ENCODE measurements at places on chromosomes 16 and 17.

- DNase-seq, result no peak
Measured at GRCh38 chr17:72351884-72352346, 231.1 kb downstream of the SOX9 start.

- DNase-seq, result no peak
Measured at GRCh38 chr17:78746263-78746948, 35.7 kb downstream of the CYTH1 start.

- DNase-seq, result no peak
Measured at GRCh38 chr16:30530163-30531037, 4.0 kb upstream of the ZNF768 start.

GRCh38 chr17:80649200-80649644, 104.6 kb downstream of the RPTOR start:
- no peak for DNase-seq

DNA sequence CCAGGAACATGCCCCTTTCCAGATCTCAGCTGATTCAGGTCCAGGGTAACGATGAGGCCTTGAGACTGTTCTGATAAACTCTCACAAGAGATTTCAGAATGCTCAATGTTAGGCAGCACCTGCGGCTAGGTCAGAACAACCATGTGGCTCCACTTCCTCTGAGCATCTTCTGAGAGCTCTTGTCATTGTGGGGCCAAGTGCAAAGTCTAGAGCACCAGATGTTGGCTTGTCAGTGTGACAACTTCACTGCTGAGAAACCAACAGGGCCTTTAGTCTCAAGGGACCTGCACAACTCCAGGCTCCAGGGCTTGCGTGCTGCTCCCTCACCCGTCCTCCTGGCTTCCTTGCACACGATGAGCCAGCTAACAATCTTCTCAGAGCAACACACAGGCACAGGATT, 29.0 kb downstream of the FCSK start:
- no peak for DNase-seq

- DNase-seq, result no peak
Measured at GRCh38 chr16:88472637-88473205, 19.6 kb downstream of the ZFPM1 start.

GRCh38 chr17:81347437-81347836, 47.8 kb upstream of the BAHCC1 start:
- no peak for DNase-seq

GRCh38 chr17:57892820-57893595, 43.2 kb upstream of the MRPS23 start:
- DNase-seq, result no peak

DNA sequence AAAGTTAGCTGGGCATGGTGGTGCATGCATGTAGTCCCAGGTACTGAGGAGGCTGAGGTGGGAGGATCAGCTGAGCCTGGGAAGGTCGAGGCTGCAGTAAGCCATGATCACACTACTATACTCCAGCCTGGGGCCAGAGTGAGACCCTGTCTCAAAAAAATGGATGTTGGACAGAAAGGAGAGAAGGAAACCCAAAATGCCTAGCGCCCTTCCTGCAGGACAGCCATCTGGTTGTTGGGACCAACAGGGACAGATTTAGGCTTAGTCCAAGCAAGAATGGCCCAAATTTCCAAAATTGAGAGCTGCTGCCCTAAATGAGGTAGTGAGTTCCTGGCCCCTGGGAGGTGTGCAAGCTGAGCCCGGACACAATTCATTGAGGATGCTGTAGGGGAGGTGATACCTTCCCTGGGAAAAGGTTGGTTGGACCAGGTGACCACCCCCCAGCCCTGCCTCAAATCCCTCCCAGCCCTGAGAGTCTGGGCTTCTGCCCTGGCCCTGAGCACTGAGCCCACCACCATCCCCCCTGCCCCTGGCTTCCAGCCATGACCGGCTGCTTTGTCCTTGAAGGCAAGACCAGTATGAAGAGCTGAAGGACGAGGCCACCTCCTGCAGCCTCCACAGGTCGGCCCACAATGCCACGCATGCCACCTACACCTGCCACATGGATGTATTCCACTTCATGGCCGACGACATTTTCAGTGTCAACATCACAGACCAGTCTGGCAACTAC, 35.1 kb downstream of the IL21R start:
- DNase-seq, result no peak

- DNase-seq, result no peak
Measured at GRCh38 chr16:8310816-8311215, 279.5 kb downstream of the TMEM114 start.

DNA sequence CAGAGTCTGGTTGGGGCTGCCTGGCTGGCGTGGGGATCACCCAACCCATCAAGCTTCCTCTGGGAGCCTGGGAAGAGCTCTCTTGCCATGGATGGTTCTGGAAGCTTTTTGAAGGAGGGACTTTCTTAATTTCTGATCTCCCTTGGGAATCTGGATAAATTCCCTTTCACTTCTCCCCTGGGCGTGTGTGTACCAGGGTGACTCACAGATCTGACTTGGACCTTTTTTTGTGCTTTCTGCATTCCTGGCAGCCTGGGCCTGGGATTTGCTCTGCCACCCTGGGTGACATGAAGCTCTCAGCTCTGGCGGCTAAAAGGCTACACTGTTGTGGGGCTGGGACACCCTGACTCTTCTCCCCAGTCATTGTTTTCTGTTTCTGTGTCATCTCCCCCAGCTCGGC, 70.1 kb downstream of the ABCC1 start:
- no peak for DNase-seq

- DNase-seq, result no peak
Measured at GRCh38 chr17:78672871-78673371, 95.7 kb upstream of the DNAH17 start.

GRCh38 chr17:78933025-78933958, 8.1 kb upstream of the TIMP2 start:
- peak; percentile 73 for DNase-seq

GRCh38 chr16:89009343-89010209, 32.6 kb upstream of the CBFA2T3 start:
- DNase-seq, result no peak

- DNase-seq, result no peak
Measured at GRCh38 chr17:33228548-33228947, 64.5 kb downstream of the ASIC2 start.

DNA sequence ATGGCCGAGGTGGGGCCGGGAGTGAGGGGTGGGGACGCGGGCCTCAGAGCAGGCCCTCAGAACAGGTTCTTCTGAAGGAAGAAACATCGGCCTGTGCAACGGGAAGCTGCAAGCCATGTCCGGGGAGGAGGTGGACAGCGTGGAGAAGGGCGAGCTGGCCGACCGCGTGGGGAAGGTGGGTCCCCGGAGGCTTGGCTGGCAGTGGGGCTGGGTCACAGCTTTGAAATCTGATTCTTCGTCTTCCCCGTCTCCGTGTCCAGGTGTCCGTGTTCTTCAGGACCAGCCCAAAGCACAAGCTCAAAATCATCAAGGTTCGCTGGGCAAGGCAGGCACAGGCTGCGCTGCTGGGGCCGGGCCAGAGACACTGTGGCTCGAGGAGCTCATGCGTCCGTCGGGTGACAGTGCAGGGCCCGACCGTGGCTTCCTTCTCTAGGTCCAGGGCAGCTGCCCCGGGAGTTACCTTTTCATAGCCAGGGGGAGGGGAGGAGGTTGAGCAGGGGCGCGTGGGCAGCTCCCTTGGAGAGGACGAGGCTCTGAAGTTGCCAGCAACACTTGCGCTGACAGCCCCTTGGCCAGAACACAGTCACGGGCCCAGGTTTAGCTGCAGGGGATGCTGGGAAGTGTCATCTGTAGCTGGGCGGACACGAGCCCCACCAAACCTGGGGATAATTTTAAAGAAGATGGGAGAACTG, 51.3 kb downstream of the MEAK7 start:
- no peak for DNase-seq

GRCh38 chr17:13046361-13046760, 28.5 kb upstream of the ELAC2 start:
- no peak for DNase-seq

GRCh38 chr17:49730078-49730784, 22.5 kb upstream of the SLC35B1 start:
- no peak for DNase-seq

GRCh38 chr17:68981288-68981687, 26.1 kb upstream of the ABCA8 start:
- DNase-seq, result no peak

DNA sequence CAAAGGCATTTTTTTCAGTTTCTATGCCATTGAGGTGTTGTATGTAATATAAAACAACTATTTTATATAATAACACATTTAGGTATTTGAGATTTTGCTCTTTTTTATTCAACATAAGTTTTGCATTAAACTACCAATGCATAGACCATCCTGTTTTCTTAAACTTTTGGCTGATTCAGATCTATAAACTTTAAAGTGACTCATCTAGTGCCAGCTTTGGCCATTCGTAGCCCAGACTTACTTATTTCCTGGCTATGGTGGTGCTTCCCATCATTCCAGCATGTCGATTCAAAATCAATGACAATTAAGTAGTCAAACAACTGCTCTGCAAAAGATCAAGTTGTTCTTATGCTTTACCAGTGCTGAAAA, 3.1 kb downstream of the ERI2 start:
- DNase-seq, result no peak

DNA sequence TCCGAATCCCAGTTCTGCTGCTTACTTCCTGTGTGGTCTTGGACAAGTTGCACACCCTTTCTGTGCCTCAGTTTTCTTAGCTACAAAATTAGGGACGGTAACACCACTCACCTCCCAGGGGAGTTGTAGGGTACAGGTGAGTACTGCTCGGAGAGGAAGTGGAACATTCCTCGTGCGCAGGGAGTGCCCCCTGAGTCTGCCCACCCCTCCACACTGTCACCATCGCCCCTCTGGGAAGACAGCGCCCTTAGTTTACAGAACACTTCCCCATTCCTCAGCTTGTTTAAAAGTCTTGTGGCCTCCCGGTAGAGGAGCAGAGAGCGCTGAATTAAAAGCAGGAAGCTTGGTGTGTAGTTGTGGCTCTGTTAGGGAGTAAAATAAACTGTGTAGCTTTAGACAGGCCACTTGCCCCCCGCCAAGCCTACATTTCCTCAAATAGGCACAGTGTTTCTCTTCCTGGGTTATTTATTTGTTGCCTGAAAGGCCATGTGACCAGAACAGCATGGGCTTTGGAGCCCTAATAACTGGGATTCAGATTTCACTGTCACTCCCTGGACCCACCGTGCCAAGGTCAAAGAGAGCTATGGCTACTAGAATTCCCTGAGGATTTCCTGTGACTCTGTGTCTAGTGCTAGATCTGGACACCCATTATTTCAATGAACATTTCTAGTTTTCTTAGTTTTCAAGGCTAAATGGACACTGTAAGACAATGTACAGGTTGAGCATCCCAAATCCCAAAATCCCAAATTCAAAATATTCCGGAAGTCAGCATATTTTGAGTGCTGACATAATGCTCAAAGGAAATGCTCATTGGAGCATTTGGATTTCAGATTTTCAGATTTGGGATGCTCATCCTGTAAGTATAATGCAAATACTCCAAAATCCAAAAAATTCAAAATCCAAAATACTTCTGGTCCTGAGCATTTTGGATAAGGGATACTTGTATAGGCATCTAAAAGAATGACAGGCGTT, 372.5 kb downstream of the SNX29 start:
- DNase-seq, result no peak

DNA sequence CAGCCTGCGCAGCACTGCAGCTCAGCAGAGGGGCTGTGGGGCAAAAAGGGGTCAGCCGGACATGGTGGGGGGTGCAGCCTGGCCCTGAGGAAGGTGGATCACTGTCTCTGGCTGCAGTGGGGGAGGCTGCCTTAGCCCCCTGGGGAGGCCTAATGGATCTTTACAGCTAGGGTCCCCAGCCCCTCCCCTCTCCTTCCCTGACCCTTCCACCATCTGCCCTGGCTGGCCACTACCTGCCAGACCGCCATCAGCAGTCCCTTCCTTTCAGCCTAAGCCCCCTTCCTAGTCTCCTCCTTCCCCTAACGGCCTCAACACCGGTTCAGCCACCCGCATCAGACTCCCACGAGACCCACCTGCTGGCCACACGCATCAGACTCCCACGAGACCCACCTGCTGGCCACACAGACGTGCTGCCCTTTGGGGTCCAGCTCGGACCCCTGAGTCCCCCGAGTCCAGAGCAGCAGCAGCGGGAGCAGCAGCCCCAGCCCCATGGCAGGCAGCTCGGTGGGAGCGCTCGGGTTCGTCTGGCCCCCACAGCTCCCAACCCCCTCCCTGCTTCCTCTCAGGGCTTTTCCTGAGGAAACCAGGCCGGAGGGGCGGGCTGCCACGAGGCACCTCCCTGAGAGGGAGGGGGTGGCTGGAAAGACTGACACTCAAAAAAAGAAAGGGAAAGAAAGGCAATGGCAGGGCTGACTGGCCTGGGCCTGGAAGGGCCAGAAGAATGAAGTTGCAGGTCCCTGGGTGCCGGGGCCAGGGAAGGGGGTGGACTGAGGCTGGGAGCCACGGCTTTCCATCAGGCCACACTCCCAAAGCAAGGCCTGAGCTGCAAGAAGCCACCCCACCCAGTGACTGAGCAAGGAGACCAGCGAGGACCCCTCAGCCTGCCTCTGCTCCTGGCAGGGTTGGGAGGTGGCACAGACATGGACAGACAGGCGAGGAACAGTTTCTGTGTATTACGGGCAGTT, at the start of gene SCARF1:
Gene SCARF1 (minus strand): TSS at position 526 of the 965 bp plus-strand sequence. CDS start 35 bp downstream, at position 491.
- no peak for DNase-seq

DNA sequence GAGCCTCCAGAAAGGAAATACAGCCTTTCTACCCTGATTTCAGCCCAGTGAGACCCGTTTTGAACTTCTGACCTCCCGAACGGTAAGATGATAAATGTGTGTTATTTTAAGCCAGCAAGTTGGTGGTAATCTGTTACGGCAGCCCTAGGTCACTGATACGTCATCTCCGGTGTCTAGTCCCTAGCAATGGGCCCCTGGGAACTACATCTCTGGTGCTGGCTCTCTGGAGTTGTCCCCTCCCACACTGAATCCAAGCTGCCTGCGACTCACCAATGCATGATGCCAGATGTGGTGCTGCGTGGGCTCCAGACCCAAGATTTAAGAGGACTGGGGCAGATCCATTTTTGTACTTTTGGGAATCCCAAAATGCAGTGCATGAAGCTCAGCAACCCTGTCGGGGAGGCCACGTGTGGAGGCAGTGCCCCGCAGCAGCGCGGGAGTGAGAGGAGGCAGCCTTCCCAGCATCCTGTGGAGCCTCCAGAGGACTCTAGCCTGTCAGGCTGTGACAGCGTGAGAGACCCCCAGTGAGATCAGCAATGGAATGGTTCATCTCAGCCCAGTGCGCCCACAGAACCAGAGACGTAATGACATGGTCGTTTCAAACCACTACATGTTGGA, 43.6 kb upstream of the USP7 start:
- DNase-seq, result no peak

DNA sequence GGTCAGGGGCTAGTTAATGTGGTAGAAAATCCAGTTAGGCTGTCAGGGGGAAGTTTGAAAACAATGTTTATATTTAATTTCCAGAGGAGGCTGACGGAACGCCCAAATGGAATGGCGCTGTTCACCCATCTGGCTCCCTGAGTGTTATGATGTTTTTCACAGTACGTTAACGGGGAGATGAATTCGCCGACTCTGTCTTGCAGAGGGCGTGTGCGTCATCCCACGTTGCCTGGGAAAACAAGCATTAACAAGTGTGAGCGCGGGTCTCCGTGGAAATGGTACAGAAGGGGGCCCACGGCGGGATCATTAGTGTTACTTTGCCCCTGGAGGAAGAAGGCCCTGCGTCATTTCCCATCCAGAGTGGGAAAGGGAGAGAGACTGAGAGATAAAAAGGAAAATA, 29.6 kb downstream of the RGS9 start:
- no peak for DNase-seq
